ENCODE measurements at places on chromosomes 2 and 18. TPM values are rescaled to one million over a fixed set of nuclear protein-coding genes. Genes with fewer than 3 reads are reported as not detected.

Gene ANKRD29
- 2.3 TPM for total RNA-seq

Gene RGPD3
- under 0.01 TPM for total RNA-seq

Gene OR6B2
- not detected for total RNA-seq

Gene TMEM200C
- 2.5 TPM for total RNA-seq

Gene TRABD2A
- total RNA-seq = 5.3 TPM

Gene PKDCC
- total RNA-seq = 200 TPM

Gene STARD6
- not detected for total RNA-seq

Gene GKN2
- not detected for total RNA-seq

Gene SLC25A12
- total RNA-seq = 16.2 TPM

Gene MATN3
- total RNA-seq = 3.8 TPM

Gene ALK
- not detected for total RNA-seq

Gene ALPG
- total RNA-seq = not detected

Gene LOXHD1
- not detected for total RNA-seq
